Posterior cingulate gyrus (tissue), 11 donors: ENCODE measurements at places on chromosomes 11 and 22.

DNA sequence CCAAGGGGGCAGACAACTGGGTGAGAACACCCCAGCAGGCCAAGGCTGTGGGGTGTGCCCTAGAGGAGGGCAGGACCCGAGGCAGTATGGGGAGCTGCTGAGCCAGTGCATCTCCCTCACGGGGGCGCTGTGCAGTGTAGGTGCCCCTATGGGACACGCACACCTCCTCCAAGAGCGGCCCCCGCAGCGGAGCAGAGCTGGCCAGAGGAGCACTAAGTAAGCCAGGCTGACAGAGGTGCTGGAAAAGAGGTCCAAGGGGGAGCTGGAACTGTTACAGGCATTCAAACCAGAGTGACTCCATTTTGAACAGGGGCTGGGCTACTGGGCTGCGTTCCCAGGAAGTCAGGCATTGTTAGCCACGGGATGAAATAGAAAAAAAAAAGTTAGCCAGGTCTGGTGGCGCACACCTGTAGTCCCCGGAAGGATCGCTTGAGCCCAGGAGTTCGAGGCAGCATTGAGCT is 41.8 kb downstream of the TST start:
- no peak for DNase-seq

DNA sequence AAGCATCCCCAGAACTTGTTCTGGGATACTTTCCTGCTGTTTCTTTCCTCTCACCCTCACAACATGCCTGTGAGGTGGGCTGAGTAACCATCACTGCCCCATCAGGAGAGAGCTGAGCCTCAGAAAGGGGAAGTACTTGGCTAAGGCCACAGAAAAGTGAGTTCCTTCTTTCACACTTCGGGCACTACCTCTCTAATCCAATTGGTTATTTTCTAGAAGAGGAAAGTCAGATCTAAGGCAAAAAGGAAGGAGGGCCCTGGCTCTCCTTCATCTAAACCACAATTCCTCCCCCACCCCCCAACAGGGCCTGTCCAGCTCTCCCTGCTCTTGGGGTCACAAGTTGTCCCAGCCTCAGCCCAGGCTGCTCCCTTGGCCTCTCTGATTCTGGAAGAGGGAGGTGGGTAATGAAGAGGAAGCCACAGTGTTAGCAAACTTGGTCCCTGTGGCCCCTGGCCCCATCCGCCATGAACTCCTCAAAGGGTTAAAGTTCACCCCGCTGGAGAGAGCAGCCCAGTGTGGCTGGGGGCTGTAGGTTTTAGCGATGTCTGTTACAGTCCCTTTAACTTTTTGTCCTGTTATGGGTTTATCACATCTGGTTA is 34.0 kb downstream of the SLC22A12 start:
- no peak for DNase-seq

DNA sequence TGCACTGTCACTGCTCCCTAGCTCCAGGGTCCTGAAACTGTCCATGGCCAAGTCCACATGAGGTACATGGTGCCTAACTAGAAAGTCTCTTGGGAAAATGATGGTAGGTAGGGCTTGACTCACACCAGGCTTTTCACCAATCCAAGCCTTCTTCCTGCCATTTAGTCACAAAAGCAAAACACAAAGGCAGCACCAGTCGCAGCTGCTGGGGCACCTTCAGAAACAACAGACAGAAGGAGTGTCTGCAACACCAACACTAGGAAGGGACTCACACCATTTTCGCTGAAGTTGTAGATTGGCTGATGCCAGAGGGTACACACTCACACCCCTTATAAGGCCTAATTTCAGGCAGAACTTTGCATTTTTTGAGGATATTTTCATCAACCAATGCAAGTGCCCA is 55.7 kb downstream of the SYTL2 start:
- DNase-seq, result no peak

GRCh38 chr22:35522225-35523149 is 18.1 kb upstream of the RASD2 start:
- DNase-seq, result no peak

DNA sequence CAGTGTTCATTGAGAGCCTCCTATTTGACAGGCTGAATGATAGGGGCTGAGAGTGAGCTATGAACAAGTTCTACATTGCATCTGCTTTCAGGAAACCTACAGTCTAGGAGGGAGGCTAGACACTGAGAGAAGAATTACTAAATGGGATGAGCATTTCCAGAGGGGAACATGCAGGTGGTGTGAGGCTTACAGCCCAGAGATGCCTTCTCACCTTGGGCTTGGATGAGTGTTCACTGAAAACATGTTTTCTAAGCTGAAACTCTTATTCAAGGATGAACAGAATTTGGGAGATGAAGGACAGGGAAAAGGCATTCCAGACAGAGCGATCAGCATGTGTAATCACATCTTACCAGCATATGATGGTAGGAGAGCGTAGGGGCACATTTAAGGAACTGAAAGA is 177.5 kb upstream of the E2F8 start:
- no peak for DNase-seq

GRCh38 chr11:94656968-94657367 is 89.8 kb downstream of the PIWIL4 start:
- no peak for DNase-seq

- no peak for DNase-seq
These were observed 577.2 kb downstream of the LRRC4C start for GRCh38 chr11:40882301-40882700.

- DNase-seq, result no peak
These were observed 203.6 kb upstream of the SESN3 start for GRCh38 chr11:95434489-95435057.

GRCh38 chr11:74493791-74494630 is 487 bp upstream of the LIPT2 start:
- no peak for DNase-seq

GRCh38 chr22:37334859-37335805 is 52.8 kb downstream of the CYTH4 start:
- DNase-seq, result no peak

- no peak for DNase-seq
These were observed 31.9 kb downstream of the FLI1 start for GRCh38 chr11:128725630-128726319.

DNA sequence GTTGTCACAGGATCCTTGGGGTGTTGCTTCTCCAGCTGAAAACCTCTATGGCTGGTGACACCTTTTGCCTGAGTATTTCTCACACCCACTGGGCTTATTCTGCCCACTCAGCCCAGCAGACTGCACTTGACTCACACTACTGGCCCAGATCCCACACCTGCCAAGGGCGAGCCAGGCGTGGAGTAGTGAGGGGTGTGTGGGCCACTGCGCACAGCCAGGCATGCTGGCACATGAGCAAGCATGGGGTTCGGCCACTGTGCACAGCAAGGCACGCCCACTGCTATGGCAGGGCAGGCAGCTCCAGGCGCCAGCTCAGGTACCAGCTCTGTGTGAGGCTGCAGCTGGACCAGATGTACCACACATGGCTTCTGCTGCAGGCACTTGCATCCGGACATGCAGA is 116.5 kb upstream of the MTNR1B start:
- peak; percentile 53 for DNase-seq

GRCh38 chr11:113979431-113979830 is 4.5 kb downstream of the HTR3A start:
- DNase-seq, result no peak

GRCh38 chr22:40422558-40423309 is 52.3 kb downstream of the SGSM3 start:
- DNase-seq, result no peak

GRCh38 chr11:70333261-70333660 is 62.8 kb downstream of the PPFIA1 start:
- no peak for DNase-seq

DNA sequence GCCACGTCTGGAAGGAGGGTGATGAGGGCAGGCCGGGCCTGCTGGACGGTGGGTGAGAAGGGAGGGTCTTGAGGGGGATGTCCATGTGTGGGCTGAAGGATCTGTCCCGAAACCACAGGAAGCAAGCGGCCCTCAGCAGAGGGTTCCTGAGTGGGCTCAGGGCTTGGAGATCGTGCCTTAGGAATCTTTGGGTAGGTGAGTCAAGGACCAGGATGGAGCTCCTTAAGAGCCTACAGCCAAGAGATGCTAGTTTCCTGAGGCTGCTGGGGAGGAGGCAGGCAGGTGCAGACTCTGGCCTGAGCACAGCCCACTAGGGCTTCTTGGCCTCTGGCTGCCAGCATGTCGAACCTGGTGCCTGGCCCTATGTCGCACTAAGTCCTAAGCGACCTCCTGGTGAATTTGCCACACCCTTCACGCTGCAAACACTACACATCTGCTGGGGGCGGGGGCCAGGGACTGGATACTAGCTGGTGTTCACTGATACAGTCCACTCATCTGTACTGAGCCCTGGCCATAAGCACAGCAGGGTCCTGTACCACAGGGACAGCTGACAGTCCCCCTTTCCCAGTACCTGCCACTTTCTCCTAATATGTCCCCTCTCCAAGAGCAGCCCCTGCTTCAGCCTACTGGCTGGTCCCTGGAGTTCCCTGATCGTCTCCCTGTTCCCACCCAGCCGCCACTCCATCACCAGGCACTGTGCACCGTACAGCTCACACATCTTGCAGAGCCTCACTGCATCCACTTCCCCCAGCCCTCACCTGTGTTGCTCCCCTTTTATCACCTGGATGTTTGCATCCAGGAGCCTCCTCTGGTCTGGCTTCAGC is 19.5 kb downstream of the GNAZ start:
- DNase-seq, result no peak

GRCh38 chr22:48492366-48493320 is 1335.0 kb downstream of the BRD1 start:
- peak; percentile 74 for DNase-seq

GRCh38 chr11:110473706-110474105 is 44.0 kb downstream of the FDX1 start:
- DNase-seq, result no peak

DNA sequence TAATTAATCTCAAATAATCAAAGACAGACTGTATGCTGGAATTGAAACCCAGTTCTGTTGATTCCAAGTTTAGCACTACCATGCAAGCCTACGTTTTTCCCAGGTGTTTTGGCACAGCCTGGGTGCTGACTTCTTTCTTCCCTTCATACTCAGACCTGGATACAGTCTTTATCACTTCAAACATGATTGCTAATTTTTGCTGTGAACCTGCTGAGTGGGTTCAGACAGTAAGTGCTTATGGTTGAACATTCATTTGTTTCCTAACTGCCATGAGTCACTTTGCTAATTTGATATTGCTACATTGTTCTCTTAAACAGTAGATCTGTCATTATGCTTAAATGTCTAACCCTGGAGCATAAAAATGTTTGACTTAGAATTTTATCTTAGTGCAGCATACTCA is 12.2 kb downstream of the PAAF1 start:
- DNase-seq, result no peak

- DNase-seq, result no peak
These were observed 38.1 kb upstream of the LDLRAD3 start for GRCh38 chr11:35905646-35906276.

GRCh38 chr11:35968386-35969088 is 24.7 kb downstream of the LDLRAD3 start:
- DNase-seq, result no peak

DNA sequence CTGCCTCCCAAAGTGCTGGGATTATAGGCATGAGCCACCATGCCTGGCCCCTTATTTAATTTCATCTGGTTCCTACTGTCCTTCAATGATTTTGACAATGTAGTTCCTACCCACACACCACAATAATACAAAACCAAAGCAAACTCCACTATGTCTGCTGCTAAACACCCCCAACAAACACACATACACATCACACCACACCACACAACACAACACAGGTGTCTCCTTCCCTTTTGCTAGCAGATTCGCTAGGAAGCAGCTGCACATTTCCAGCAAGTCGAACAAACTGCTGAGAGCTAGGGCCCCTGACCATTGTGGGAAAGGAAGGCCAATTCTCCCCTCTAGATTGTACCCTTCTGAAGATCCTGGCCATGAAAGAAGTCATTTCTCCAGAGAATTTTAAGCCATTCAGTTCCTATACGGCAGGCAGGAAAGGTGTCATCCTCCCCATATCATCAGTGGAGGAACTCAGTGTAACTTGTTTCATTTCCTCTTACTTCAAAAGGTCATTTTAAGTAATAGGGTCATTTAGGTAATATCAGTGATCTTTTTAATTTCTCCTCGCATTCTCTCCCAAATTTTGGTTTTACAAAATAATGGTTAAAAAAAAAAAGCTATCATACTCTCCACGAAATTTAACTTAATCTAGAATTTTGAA is 18.5 kb downstream of the NUMA1 start:
- DNase-seq, result no peak

- no peak for DNase-seq
These were observed 23.0 kb downstream of the PPIL2 start for GRCh38 chr22:21688706-21689381.

DNA sequence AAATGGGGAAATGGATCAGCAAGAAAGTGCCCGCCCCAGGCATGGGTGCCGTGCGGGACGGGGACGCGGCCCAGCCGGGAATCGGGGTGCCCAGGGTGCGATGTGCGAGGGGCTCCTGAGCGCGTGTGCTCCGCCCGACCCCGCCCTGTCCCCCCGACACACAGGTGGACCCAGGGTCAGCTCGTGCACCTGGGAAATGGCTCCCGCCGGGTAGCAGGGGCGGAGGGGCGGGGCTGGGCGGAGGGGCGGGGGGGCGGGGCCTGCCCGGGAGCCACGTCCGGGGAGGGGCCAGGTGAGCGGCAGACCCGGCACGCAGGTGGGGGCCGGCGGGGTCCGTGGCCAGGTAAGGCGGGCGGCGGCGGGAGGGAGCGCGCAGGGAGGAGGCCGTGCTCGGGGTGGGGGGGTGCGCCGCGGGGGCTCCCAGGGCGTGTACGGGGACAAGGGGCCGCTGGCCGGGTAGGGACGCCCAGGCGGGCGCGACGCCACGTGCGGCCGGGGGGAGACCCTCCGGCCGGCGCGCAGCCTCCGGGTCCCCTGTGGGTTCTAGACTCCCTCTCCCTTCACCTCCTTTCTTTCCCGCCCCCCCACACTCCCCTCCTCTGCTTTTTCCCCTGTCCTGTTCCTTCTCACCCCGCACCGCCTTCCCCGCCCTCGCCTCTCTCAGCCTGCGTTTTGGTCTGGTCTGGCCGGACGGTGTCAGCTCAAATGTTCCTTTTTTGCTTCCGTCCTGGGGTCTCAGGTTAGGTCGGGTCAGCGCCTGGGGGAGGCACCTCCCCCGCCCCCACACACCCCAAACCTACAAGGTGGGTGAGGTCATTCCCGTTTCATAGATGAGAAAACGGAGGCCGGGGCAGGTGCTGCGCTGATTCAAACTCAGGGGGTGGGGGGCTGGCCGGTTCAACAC is at the start of gene ARHGAP8:
Gene ARHGAP8, plus strand, starts transcription at position 291 of the 904 bp plus-strand sequence. CDS start 33,953 bp downstream, outside the sequence.
- DNase-seq, result peak; percentile 41

DNA sequence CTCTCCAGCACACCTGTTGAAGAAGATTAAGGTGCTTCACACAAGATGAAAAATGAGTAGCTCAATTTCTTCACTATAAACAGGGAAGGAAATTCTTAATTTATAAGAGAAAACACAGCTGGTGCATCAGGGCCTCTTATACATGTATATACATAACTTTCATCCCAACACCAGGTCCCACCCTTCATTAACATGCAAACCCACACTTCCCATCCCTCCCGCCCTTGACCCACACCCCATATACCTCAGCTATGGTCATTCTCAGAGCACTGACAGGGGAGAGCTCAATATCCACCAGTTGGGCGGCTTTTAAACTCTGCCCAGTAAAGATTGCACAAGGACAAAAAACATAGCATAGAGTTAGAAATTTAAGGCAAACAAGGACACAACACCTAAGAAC is 85.8 kb downstream of the ATG16L2 start:
- DNase-seq, result no peak

- peak; percentile 87 for DNase-seq
These were observed at the start of gene TENM4 for GRCh38 chr11:79440571-79441460. Gene TENM4 (minus strand): TSS chr11:79441030. CDS start chr11:79069944, 371,086 bp downstream.
